NCI-H187 (cell line): ENCODE measurements at places on chromosomes 2 and 18.
A peak's percentile ranks its signal among the peaks of the same experiment; 100 is the strongest.

DNA sequence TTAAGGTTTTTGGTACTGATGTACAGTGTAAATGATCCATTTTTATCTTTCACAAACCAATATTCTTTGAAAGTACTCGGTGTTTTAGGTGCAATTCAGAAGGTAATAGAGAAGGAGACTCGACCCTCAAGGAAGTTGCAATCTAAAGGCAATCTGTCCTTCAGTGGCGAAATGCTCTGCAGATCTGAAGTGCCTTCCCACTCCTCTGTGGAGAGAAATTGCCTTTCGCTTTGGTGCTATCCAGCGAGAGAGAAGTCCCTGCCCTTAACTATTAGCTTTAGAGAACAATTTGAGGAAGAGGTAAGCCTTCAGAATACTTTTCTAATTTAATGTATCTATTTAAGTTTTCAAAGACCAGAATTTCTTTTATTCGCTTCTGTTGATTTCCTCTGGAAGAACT, 371.8 kb upstream of the FANCL start:
- DNase-seq, result no peak

DNA sequence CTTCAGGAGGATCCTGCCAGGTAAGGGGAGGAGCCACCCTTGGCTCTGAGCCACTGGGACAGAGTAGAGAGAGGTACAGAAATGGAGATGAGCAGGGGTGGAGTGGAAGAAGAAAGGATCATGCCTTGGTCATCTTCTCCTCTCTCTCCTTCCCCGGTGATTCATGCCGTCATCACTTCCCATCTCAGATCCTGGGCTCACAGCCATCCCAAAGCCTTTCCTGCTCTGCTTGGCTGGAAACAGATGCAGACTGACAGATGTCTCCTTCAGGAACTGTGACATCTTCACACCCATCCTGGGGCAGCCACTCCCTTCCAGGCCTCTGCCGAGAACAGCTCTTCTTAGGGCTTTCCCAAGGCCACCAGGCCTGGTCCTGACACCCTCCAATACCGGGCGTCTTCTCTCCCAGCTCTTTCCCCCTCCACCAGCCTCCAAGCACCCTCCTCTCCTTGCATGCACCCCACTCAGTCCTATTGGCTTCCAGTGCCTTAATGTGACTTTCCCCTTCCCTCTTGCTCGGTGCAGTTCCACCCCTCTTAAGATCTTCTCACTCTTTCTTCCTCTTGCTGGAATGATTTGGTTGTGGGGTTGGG, 58.3 kb upstream of the TNP1 start:
- no peak for DNase-seq

GRCh38 chr2:172253190-172254052, 150.7 kb upstream of the DLX2 start:
- DNase-seq, result no peak

- no peak for DNase-seq
Measured at GRCh38 chr2:1642066-1642861, 102.1 kb downstream of the PXDN start.

DNA sequence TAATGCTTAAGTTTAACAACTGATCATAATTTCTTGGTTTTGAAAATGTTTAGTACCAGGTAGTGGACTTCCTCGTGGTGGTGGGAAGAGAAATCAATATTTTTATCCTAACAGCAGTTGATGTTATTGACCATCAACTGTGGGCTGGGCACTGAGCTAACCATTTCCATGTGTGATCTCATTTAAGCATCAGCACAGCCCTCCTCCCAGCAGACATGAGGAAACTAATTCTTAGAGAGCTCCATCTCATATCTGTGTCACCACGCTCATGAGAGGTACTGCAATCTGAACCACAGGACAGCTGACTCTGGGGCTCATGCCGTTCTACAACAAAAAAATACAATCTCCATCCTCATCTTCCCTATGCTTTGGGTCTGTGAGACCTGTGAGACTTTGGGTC, 332.8 kb upstream of the RAB12 start:
- no peak for DNase-seq

DNA sequence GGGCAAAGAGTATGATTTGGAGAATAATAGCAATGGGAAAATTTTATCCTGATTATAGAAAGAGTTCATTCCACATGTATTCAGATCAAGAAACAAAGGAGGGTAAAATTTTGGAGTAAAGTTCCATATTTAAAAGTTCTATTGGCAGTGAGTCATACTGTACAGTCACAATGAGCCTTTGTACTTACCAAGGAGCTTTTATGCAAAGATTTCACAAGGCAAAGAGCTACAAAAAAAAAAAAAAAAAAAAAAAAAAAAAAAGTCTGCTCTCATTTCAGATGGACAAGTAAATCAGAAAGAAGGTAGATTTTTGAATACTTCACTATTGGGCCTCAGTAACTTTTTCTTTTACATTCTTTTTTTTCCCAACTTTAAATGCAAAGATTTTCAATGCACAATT, 1802.2 kb upstream of the PIK3C3 start:
- DNase-seq, result no peak

DNA sequence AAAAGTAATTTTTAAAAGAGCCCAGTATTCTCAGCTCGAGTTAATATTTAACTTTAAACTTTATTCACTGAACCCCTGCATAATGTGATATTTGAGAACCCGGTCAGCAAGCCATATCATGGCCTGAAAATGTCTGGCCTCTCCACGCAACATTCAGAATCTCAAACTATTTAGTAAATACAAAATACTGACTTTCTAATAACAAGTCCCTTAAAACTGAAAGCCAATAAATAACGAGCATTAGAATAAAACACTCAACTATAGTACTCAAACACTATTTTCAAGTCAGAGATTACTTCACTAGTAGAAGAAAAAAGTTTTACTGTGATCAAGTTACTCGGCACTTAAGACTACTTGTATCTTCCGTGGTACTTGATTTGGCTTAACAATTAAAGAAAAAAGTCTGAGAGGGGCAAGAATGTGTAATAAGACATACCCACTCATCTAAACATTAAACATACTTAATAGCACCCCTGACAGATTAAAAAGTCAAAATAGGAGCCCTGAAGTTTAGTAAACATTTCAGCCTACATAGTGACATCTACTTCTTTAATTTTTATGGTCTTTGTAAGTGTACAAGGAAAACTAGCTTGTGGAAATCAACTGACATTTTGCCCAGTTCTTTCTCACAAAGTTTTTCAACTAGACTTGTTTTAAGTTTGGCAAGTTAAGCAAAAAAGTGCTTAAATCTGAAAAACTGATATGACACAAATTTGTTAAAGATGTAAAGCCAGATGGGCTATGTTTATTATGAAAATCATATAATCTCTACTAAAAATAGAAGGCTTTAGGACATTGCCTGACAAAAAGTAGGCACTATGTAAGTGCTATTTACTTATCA, 38.2 kb downstream of the RTN4 start:
- no peak for DNase-seq

DNA sequence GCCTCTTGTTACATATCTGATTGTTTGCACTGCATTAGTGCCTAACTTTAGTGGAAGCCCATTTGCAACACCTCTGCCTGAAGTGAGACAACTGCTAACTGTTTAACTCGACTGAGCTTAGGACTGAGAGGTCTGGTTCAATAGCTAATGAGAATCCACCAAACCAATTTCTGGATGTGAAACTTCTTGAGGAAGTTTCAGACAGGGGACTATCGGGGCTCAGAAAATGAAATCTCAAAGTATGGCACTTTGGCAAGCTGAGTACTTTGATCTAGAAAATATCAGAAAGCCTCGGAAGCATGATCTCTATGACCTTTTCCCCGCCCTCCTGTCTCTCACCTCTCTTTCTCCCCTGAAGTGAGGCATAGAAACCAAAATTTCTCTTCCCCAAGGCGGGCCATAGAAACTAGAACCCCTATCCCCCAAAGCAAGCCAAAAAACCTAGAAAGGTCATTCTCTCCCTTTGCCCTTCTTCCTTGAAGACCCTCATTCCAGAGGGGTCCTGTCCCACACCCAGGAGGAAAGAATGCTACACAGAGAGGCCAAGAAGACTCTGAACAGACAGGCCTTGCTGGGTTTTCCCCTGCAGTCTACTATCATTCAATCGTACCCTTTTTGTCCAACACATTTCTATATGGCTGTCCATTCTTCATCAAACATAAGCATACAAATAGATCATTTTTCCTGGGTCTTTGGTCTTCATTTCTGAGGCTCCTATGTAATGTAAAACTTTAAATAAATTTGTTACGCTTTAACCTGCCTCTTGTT, 69.6 kb upstream of the CREB1 start:
- no peak for DNase-seq

GRCh38 chr2:159093497-159093896, 125.1 kb downstream of the TANC1 start:
- no peak for DNase-seq

- no peak for DNase-seq
Measured at GRCh38 chr2:46461709-46462171, 17.6 kb upstream of the TMEM247 start.

- DNase-seq, result no peak
Measured at GRCh38 chr2:108257757-108258331, 18.1 kb downstream of the SULT1C3 start.

GRCh38 chr2:17648581-17648980, 105.0 kb downstream of the SMC6 start:
- no peak for DNase-seq

DNA sequence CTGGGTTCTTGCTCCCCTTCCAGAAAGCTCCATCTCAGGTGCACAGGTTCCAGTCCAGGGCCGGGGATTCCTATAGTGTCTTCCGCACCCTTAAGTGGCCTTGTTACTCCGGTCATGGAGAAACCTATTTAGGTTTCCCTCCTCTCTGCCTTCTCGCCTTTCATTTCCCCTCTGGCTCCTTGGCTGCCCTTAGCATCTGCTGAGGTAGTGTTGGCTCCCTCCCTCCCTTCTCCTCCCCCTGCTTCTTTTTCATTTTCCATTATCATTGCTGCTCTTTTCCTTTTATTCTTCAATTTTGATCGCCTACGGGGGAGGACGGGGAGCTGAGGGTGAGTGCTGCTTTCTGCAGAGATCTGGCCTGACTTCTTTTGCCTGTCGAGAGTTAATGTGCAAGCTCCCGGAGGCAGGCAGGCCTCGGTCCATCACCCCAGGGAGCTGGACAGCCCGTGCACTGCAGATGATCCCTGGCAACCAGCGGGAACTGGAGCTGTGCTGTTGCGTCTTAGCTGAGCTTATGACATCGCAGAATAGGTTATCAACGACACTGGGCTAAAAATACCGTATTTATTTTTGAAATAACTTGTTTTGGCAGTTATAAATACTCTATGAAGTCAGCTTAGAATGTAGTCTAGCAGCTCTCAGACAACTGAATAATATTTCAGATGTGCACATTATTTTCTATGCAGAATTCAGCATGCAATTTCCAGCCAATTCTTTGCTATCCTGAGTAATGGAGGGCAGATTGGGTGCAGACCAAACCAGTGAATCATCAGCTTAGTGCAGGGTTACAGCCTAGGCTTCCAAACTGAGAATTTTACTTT, 141.9 kb downstream of the SLC4A3 start:
- DNase-seq, result no peak

DNA sequence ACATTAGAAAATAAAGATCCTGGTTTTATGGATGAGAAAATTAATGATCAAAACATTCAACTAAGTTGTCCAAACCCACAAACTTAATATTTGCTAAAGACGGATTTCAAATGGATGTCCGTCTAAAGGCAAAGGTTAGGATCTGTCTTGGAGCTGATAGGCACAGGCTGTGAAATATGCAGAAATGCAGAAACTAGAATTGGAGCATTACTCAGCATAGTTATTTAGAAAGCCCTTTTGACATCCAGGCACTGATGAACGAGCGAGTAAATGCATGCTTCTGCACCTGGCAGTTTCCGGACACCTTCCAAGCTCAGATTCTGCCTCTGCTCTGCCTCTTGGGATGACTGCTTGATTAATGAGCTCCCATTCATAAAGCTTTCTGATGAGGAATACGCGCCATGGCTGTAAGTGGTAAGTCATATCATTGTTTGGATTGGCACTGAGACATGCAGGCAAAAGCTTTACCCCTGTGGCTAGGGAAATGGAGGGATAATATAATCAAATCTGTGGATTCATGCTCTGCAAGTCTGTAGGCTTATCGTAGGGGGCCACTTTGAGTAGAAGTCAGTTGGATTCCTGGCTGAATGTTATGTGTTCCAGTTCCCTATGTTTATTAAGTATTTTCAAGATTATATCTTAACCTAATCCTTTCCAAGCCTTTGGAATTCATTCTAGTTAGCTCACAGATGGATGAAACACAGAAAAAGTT, 2176.3 kb upstream of the CELF4 start:
- peak; percentile 62 for DNase-seq

- no peak for DNase-seq
Measured at GRCh38 chr2:28475088-28475595, 20.7 kb upstream of the PLB1 start.

DNA sequence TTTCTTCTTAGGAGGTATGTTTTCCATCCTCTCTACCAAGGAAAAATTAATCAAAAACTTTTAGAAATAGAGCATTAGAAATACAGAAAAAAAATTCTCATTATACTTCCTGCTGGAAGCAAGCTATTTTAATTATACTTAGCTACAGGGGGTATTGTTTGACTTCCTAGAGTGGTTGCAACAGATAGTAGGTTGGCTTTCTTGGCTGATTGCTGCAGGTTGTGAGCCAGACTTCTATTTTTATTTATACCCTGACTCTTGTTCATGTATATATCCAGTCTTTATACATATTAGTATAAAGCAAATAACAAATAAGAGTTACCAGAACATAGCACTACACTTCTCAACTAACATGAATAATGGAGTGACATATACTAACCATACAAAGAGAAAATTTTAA, 460.8 kb upstream of the REG3G start:
- DNase-seq, result no peak

DNA sequence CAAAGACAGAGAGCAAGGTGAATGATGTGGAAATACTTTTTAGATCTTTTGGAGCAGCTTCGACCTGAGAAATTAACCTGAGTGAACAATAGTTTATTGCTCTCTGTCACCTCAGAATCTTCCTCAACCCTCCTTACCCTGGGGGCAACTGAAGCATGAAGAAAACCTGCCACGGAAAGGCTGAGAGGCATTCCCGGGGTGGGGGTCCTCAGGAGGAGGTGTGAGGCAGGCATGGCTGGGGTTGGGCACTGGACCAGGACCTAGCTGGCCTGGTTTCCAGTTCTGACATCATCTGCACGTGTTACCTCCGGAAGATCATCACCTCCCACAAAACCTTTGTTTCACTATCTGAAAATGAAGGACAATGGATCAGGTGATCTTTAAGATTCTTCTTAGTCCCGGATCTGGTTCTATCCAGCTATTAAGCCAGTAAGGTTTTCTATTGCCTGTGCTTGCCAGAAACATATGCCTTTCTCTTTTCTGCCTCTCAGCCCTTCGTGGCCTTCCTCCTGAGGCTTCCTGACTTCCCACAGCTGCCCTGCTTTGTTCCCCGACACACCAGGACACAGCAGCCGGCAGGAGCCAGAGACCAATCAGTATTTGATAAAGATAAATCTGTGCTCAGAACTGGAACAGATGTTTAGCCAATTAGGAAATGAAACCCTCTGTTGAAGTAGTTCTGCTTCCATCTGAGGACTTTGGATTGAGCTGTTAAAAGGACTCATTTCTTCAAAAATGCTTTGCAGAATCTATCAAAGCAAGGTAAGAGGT, 232.5 kb downstream of the TDRD15 start:
- DNase-seq, result no peak

- DNase-seq, result no peak
Measured at GRCh38 chr2:118584062-118584749, 263.2 kb downstream of the EN1 start.

GRCh38 chr2:55914786-55915185, 8.8 kb downstream of the EFEMP1 start:
- DNase-seq, result no peak

GRCh38 chr2:61454383-61454782, 16.5 kb downstream of the USP34 start:
- no peak for DNase-seq

- peak; percentile 81 for DNase-seq
Measured at GRCh38 chr2:47227532-47228279, 72.6 kb upstream of the STPG4 start.
